ENCODE measurements at places on chromosomes 11 and 22. TPM values are rescaled to one million over a fixed set of nuclear protein-coding genes. Genes with fewer than 3 reads are reported as not detected.

DNA sequence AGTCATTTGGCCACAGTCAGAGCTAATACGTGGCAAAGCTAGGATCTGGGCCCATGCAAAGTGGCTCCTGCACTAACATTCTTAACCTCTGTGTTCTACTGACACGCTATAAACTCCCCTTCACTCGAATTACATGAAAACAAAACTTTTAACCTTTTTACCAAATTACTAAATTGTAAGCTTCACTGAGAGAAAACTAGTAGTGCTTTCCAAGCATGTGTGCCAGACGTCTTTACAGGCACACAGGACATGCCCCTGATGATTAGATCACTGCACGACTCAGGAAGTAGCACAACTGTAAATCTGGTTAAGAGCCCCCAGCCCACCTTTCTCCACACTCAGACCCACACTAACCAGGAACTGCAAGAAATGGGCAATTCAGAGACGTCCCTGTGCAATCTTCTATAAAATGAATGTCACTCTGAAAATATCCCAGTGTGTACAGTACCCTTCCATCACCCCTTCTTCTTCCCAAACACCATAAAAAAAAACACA is 16.1 kb downstream of the PHF21A start:
- no peaks in the 10 kb centered on the region for H3K36me3 ChIP-seq
- DNase-seq: no peak

GRCh38 chr11:6631361-6631890 is 12.2 kb upstream of the TPP1 start:
- H3K27ac ChIP-seq: no peak overlapping the region
- no peaks in the 10 kb centered on the region for H3K27me3 ChIP-seq
- no peak for DNase-seq
- peaks cover 10% of the 10 kb centered on the region for H3K4me1 ChIP-seq
- no peak overlapping the region for H3K4me3 ChIP-seq
- H3K36me3 ChIP-seq: peaks cover 7% of the 10 kb centered on the region

GRCh38 chr22:37601540-37602442 is 6.8 kb upstream of the GGA1 start:
- no peaks in the 10 kb centered on the region for H3K36me3 ChIP-seq
- H3K27ac ChIP-seq: peak overlapping the region; percentile 17
- H3K4me1 ChIP-seq: peaks cover 1% of the 10 kb centered on the region

DNA sequence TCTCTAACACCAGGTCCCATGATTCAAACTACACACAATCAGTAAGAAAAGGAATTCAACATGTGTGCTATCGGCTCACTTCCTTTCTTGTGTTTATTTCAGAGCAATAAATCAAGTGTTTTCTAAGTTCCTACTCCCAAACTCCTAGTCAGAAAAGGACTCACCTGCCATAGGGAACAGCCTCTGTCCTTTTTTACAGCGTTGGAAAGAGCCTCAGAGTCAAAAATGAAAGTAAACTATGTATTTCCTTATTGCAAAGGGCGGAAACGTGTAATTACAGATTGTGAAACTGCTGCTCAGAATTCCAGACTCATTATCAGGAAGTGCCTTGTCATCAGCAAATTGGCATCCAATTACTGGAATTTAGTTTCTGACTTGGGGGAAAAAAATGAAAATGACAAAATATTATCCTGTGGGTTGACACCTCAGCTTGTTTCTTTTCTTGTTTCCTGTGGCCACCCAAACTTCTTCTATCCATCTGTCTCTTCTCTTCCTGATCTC is at the start of gene CASP4:
TSS of gene CASP4 (minus strand) at position 220 of the 501 bp plus-strand sequence. CDS start at position 171, 49 bp downstream.
- H3K27ac ChIP-seq: peak within 1 kb of the TSS; percentile 93
- H3K36me3 ChIP-seq: no peaks in the 10 kb centered on the region
- H3K4me3 ChIP-seq: peak within 1 kb of the TSS; percentile 62
- H3K4me1 ChIP-seq: peaks cover 26% of the 10 kb centered on the region
- H3K27me3 ChIP-seq: no peaks in the 10 kb centered on the region

Gene MMP1
- total RNA-seq: 19.1 TPM
